CD4-positive, alpha-beta T cell treated with Interferon alpha-2 for 1 hour (primary cell): ENCODE measurements at places on chromosomes 11 and 22.

GRCh38 chr11:36057379-36058042 lies 113.6 kb downstream of the LDLRAD3 start:
- no peak for DNase-seq

DNA sequence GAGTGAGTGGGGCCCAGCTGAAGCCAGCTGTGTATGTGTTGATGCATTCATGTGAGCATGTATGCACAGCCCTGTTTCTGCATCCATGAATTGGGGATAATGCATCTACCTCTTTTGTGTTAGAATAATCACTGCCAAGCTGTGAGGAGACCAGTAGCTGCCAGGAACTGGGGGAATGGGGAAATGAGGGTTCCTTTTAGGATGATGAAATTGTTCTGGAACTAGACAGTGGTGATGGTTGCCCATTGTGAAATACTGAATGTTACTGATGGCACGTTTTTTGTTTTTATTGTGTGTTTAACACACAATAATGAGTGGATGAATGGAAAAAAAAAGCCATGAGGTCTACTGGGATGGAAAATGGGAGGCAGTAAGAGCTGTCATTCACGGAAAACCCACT lies 45.3 kb upstream of the WNT11 start:
- DNase-seq = no peak

- peak; percentile 29 for DNase-seq
Measured at GRCh38 chr22:40009951-40010671, 15.4 kb downstream of the FAM83F start.

DNA sequence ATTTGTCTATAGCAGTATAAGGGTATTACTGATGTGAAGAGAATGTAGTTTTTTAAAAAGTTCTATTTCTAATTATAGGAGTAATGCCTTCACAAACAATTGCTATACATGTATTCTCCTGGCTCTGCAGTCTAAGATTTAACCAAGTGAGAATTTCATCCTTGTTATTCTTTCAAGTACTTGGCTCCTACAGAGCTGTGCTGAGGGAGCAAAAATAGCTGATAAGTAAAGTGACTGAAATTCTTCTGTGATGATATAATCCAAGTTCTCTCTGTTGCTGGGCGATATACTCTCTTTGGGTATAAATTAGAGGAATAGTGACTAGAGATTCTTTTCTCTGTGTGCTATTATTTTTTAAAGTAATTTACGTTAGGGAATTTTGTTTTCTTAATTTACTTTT lies 68.0 kb downstream of the PGR start:
- no peak for DNase-seq

- DNase-seq = no peak
Measured at GRCh38 chr11:63708764-63709163, 27.5 kb downstream of the RTN3 start.

GRCh38 chr11:63574856-63575602 lies 11.8 kb upstream of the PLAAT2 start:
- no peak for DNase-seq

DNA sequence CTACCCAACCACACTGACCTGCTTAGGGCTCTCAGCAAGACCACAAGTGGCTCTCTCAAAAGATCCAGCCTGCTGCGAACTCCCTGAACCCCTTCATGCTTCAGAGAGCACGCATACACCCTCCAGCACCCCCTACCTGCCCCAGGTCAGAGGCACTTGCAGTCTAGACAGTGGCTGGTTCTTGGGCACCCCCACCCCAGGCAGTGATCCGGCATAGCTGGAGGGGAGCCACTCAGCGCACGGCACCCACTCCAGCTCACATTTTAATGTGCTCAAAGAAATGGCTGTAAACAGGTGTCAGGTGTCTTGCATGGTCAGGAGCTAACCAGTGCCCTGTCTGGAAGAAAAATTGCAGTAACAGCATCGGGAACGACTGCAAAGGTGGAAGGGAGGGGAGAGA lies 140.8 kb downstream of the PKNOX2 start:
- no peak for DNase-seq

- DNase-seq = no peak
Measured at GRCh38 chr11:112655371-112655770, 305.8 kb upstream of the NCAM1 start.

DNA sequence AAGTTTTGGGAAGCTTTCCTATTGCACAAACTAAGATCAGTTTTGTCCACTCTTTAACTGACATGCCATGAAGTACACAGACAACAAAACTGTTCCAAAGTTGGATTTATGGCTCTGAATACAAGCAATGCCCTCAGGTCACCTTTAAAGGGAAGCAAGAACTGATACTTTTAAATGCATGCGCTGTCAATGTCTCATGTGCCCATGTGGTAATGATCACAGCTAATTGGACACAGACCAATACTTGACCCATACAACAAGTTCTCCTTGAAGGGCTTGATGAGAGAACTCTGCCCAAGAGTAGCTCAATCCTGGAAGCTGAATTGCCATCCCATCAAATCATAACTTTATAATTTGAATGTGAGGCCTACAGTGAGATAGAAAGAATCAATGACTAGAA lies 624.9 kb downstream of the ETS1 start:
- DNase-seq = no peak

DNA sequence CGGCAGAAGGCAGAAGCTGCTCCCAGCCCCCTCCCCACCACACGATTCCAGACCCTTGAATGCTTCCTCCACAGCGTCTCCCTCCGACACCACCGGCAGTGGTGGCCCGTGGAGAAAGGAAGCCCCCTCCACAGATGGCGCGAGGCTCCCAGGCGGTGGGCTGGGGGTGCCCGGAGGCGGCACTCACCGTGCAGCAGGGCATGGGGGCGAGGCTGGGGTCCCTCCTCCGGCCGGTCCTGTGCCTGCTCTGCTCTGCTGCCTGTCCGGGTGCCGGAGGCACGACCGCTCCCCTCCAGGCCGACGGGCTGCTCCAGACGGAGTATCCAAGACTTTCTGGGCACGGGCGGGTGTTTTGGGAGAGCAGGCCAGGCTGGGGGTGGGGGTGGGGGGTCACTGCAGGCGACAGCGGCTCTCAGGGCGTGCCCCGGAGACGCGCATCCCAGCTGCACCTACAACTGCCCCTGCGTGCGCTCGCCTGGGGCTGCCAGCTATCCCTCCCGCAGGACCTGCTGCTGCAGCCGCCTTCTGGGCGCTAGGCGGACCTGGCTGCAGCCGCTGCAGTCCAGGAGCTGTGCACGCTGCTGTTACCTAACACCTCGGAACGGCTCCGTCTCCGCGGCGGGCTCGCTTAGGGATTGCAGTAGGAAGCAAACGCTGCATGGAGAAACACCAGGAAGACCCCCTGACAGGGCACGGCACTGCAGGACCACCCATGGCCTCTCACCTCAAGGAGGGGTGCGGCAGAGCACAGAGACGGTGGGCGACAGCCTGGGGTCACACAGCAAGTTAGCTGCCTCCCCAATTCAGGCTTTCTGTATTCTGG lies 15.2 kb downstream of the MRGPRG start:
- DNase-seq = no peak

DNA sequence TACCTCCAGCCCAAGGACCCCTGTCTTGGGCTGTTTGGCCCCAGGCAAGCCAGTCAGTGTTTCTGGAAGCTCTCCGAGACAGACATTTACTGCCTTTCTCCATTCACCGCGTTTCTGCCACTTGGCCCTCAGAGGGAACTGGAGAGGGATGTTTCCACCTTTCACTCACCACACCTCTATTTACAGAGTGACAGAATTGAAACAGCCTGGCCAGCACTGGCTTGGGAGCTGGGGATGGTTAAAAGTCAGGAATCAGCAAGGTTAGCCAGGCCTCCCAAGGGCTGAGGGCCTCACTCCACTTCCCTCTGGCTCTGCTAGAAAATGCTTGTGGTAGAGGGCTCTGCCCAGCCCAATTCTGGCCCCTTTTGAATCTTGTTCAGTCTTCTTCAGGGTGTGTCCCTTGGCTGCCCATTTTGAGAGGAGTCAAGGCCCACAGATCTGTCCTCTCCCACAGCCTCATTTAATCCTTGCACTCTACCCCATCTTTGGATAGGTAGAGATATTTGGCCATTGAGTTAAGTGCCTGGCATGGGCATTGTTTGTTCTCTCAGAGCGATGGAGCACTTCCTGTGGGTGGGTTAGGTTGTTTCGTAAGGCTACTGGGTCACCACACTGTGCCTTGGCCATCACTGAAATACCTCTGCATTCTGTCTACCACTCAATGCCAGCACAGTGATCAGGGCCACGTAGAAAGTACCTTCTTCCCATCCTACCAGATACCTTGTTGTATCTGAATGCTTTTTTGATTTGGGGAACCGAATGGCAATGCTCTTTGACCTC lies 119.2 kb downstream of the MICAL2 start:
- DNase-seq = no peak
